Amniotic epithelial cell (primary cell): ENCODE measurements at places on chromosomes 16 and 17.

GRCh38 chr17:5123343-5124124 lies 7.7 kb downstream of the USP6 start:
- DNase-seq = no peak

DNA sequence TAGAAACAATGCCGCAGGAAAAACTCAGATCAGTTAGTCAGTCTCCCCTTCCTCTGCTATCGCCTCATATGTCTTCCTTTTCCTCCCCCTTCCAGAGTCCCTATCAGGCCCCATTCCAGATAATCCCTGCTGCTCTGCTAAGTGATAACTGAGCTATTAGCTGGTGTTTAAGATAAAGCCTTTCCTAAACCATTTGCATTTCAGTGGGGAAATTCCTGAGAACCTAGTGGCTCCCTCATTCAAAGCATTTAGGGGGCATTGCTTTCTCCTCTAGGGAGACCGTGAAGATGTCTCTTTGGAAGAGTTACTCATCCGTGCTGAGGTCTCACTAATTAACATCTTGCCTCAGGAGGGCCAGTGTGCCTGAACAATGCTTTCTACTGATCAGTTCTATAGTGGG lies 401.6 kb downstream of the NPIPA7 start:
- no peak for DNase-seq

- peak; percentile 66 for DNase-seq
Observed at GRCh38 chr16:4496305-4496704, 20.1 kb downstream of the HMOX2 start.

DNA sequence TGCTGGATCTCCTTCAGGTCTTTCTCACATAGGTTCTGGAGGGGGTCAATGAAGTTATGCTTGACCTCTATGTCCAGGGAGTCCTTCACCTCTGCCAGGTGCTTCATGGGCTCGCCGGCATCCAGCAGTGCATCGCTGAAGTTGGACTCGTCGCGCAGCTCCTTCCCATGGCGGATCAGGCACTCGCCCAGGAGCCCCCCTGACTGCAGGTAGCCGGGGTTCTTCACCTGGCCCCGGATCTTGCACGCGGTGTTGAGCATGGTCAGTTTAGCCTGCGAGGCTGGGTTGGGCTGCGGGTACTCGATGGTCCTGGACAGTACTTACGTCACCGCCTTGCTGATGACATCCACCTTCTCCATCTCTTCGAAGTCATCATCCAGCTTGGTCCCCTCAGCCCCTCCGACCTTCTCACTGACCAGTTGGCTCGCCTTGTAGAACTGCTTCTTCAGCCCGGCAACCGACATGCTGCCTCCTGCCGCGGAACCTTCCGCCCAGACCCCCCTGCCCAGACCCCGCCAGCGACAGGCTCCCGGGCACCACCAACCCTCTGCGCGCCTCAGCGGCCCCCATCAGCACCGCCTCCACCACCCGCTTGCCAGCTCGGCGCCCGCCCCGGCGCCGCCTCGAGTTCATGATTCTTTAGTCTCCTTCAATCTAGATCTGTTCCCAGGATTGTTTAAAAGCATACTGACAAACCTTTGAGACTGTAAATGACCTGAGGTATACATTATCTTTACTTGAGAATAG lies 99.8 kb downstream of the KPNA2 start:
- no peak for DNase-seq

DNA sequence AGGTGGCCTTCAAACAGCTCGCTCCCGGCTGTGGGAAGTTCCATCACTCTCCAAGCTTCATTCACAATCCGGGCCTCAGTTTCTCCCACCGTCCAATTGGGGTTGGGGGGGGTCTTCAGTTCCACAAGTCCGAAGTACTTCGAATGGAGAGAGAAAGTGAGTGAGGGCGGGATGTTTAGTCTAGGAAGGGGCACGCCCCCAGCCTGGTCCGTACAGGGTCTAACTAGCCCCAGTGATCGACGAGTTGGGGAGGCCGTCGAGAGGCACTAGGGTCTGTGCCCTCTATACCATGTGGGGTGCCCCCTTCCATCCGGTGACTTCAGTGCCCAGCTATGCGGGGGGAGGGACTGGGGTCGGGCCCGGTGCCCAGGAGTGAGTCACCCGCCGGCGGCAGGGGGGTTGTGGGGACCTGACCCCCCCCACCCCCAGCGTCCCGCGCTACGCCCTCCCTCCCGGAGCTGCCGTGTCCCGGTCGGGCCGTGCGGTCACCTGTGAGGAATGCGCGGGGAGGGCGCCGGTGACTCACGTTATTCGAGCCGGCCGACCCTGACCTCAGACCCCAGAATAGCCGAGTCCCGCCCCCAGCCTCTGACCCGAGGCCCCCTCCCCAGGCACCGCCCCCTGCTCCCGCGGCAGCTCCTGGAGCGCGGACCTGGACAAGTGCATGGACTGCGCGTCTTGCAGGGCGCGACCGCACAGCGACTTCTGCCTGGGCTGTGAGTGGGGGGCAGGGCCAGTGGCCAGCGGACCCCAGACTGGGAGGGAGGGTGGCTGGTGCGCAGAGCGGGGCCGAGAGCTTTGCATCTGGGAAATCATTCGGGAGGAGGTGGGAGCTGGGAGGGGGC lies 658 bp downstream of the TNFRSF12A start:
- DNase-seq = peak; percentile 84

- no peak for DNase-seq
Observed at GRCh38 chr17:36934692-36935630, 2.3 kb upstream of the LHX1 start.

GRCh38 chr17:19873346-19873745 lies 5.6 kb upstream of the ULK2 start:
- DNase-seq = no peak

DNA sequence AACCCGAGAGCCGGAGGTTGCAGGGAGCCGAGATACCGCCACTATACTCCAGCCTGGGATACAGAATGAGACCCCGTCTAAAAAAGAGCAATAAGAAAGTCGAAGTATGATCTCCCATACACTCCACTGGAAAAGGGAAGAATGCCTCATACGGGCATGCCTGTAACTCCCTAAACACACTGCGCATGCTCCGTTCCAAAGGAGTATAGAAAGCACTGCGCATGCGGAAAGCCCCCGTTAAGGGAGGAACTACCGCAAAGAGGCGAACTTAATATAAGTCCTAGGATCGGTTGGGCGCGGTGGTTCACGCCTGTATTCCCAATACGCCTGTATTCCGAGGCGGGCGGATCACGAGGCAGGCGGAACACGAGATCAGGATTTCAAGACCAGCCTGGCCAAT lies 313.1 kb upstream of the ERCC4 start:
- no peak for DNase-seq

DNA sequence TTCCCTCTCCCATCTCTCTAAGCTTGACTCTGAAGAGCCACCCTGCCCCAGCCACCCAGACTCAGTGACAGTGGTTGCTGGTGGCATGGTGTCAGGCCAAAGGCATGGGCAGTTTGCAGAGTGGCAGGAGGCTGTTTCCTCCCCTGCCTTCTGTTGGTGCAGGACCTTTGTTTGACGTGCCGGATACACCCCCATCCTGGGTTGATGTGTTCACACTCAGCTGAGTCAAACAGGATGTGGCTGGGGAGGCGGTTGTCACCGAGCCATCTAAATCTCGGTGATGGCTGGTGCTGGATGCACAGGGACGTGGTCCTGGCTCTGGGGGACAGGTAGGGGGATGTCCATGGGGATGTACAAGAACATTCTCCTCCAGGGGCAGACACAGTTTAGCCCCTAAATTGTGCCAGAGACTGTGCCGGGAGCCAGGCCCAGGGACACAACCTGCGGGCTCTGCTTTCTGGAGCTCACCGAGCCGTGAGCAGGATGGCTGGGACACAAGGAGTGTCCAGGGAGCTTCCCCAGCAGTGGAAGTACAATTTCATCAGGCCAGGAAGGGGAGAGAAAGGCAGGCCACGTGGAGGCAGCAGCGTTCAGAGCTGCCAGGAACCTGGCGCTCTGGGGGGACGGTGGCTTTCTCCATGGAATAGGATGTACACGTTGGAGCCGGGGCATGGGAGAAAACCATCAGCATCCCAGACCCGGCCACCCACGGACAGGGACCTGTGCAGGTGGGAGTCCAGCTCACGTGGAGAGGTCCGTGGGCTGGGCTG lies 264.2 kb downstream of the SEC14L1 start:
- DNase-seq = peak; percentile 61

- no peak for DNase-seq
Observed at GRCh38 chr17:72409405-72410002, 288.7 kb downstream of the SOX9 start.

DNA sequence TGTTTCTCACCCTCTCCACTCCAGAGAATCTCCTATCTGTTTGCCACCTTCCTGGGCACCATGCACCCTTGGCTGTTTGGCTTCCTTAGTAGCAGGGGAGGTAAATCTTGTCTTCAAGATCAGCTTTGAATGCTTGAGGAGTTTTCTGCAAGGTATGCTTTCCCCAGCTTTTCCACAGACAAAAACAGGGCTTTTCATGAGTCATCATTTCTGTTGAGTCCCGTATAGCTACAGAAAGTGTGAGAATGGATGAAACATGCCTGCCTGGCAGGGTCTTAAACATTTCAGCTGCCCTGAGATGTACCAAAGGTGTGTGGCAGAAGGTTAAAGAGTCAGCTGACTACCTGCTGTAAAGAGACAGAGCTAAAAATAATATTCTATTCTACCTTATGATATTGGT lies 875.2 kb upstream of the EEF2KMT start:
- DNase-seq = no peak

GRCh38 chr16:86928523-86929011 lies 350.2 kb downstream of the FOXL1 start:
- DNase-seq = peak; percentile 10

GRCh38 chr16:50323335-50324011 lies 45.3 kb downstream of the BRD7 start:
- DNase-seq = peak; percentile 90

DNA sequence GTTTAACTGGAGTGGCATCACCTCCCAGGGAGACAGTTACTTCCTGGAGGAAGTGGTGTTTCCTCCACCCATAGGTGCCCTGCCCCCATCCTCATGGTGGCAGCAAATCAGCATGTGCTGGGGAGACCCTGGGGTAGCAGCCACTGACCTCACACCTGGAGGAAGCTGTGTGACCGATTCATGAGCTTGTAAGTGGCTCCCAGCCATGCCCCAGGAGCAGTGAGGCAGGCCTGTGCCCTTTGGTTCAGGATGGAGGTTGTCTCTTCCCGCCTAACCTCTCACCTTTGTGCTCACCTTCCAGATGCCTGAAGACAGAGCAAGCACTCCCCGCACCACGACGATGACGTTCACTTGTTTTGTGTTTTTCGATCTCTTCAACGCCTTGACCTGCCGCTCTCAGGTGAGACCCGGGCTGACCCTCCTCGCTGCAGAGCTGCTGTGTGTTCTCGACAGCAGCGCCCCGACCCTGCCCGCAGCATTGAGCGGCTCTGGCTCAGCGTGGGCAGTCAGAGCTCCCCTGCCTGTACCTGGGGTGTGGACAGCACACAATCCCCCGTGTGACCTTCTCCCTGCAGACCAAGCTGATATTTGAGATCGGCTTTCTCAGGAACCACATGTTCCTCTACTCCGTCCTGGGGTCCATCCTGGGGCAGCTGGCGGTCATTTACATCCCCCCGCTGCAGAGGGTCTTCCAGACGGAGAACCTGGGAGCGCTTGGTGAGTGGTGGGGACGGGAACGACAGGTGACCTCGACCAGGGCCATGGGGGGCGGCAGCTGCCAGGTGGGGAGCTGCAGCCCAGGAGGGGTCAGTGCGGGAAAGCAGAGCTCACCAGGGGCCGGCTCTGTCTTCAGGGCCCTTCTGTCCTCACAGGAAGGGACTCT lies 42.8 kb downstream of the MEAK7 start:
- DNase-seq = no peak

DNA sequence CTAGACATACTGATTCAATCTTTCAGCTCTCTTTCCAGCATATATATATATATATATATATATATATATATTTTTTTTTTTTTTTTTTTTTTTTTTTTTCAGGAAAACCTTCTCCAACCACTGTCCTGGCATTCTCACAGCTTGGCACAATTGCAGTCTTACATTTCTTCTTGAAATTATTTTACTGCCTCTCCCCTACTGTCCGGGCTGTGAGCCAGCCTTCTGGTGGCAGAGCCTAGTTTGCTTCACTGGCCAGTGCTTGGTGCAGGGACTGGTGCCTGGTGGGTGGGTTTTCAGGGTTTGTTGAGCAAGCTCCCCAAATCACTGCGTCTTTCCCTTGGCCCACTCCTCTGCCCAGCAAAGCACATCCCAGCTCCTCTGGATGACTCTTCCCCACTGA lies 28.5 kb downstream of the PRSS54 start:
- DNase-seq = no peak

- no peak for DNase-seq
Observed at GRCh38 chr17:57879437-57880085, 29.7 kb upstream of the MRPS23 start.

- no peak for DNase-seq
Observed at GRCh38 chr17:20702692-20703091, 123.2 kb downstream of the CDRT15L2 start.

GRCh38 chr17:31273516-31273915 lies 23.5 kb downstream of the OMG start:
- DNase-seq = no peak

DNA sequence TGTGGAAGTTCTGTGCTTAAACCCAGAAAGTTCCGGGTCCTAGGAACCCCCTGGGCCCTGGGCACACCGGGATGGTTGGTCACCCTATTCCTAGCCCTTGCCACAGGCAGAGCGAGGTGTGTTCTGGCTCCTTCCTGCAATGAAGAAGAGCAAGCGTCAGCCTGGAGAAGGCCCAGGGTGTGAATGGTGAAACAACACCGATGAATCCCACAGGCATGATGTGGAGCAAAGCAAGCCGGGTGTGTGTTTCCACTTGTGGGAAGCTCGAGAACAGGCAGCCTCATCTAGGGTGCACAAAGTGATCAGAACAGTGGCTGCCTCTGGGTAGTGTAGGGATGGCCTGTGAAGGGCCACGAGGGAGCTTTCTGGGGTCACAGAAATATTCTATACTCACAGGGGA lies 13.8 kb downstream of the KCNG4 start:
- DNase-seq = no peak

DNA sequence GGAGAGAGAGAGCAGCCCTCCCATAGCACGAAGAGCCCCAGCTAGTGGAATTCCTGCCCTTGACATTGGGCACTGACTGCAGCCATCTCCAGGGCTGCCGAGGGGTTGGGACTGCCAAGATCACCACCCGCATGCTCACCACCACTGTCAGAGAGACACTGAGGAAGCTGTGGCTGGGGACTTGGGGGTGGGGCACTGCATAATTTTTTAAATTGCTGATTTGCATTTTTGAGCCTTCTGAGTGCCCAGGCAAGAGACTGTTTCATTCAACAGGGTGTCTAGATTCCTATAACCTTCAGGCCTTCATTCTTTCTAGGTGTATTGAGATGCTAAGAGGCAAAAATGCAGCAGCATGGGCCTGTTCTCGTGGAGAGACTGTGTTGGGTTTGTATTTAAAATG lies 9.0 kb upstream of the EPX start:
- DNase-seq = no peak

DNA sequence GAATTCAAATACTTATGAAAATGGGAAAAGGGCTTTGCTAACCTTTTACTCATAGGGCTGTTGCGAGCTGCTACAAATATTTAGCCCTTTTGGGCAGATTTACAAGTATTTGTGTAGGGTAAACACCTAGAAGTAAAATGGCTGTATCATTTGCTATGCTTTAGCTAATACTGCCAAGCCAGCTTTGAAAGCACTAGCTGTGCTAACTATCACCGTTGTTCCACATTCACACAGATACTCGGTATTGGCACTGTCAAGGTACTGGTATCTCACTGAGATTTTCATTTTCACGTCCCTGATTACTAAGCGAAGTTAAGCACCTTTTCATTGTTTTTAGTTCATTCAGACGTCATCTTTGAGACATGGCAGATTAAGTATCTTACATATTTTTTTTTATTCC lies 84.8 kb downstream of the GLG1 start:
- no peak for DNase-seq
